ENCODE measurements at places on chromosomes 6 and 20.
A peak's percentile ranks its signal among the peaks of the same experiment; 100 is the strongest.

GRCh38 chr20:62702895-62703852 is 5.5 kb upstream of the NTSR1 start:
- peak; percentile 98 for ATAC-seq

DNA sequence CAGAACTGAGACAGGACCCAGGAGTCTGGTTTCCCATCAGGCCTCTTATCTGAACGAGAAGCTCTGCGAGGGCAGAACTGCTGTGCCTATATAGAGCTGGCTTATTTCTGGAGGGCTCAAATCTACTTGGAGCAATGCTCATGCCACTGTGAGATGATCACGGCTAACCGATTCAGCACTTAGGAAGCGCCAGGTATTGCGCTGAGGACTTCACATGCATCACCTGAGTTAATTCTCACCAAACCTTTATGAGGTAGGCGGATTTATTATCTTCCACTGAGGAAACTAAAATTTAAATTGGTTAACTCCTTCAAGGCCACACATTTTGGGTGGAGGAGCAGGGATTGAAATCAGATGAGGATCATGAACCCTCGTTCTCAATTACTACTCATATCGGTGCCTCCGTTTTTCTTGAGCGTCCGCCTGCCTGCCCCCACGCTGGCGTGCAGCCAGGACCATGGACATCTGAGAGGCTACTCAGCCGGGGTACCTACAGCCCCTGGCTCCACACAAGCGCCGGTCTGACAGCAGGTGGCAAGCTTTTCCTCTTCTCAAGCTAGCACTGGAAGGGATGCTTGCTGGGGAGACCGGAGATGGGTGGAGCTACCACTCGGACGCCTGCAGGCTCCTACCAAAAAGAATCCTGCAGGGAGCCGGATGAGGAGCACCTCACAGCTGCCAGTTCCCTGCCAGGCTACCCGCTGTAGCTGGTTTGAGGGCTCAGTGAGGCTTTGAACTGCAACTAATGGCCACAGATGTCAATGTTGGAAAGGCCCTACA is 1.0 kb upstream of the PCIF1 start:
- peak; percentile 27 for ATAC-seq

DNA sequence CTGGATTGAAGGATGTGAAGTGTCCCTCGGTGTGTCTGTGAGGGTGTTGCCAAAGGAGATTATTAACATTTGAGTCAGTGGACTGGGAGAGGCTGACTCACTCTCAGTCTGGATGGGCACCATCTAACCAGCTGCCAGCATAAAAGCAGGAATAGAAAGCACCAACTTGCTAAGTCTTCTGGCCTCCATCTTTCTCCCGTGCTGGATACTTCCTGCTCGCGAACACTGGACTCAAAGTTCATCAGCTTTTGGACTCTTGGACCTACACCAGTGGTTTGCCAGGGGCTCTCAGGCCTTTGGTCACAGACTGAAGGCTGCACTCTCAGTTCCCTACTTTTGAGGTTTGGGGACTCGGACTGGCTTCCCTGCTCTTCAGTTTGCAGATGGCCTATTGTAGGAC is 220.3 kb upstream of the LRFN2 start:
- ATAC-seq, result no peak

DNA sequence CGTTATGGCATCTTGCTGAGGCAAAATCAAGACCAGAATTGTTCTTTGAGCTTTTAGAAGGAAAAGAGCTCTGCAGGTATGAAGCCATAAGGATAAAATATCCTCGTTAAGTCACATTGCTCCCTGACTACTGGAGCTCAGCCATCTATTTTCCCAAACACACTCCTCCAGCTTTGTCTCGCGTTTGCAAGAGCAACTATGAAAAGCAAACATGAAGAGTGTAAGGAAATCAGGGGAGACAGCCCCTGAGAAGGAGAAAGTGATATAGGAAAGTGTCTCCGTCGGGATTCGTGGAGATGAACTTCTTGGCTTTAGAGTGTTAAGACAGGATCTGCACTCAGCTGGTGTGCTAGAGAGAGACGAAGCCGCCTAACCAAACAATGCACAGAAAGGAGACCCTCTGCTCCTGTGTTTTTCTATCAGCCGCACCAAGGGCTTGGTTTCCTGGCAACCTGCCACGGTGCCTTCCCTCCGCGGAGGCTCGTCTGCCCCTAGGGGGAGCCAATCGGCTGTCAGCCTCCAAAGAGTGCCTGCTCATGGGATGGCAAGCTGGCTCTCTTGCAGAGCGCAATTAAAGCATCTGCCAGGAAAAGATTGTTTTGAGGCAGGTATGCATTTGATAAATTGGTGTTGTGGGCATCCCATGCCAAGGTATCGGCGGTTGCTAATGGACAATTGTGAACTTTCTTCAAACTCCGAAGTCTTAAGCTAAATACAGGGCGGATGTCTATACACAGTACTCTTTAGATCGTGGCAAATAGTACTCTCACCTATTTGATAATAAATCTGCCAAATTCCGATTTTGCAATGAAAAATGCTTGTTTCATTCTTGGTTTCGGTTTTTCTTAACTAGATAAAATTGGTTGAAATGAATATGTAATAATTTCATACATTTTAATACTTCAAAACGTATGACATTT is 603.2 kb downstream of the RNF144B start:
- ATAC-seq, result no peak

DNA sequence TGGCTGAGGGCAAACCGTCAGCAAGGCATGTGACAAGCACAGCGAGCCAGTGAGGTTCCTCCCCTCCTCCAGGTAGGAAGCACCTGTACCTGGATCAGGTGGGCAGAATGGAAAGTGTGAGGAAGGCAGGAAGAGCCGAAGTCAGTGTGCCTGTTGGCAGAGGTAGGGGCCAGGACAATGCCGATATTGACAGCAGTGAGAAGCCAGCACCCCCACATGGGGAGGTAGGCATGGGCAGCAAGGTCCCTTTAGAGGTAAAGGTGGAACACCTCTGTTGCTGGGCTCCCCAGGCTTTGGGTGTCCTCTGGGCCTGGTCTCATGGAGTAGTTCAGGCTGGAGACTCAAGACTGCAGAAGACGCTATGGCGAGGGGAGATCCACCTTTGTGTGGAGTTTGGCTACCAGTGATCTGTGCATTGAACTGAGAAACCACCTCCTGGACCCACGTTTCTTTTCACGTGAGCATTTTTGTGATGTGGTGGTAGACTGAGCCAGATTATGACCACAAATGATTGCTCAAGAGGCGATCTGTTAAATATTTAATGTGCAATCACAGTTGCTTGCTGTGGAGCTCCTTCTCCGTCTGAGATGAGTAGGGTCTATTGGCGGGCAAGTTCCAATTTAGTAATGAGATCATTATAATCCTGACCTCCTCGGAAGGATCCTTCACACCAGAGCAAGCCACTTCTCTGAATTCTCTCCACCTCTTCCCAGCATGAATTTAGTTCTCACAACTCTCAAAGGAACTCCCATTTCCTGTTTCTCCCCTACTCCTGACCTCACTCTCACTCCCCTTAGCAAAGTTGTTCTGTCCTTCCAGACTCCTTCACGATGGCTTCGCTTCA is 174.8 kb downstream of the CDH26 start:
- no peak for ATAC-seq

DNA sequence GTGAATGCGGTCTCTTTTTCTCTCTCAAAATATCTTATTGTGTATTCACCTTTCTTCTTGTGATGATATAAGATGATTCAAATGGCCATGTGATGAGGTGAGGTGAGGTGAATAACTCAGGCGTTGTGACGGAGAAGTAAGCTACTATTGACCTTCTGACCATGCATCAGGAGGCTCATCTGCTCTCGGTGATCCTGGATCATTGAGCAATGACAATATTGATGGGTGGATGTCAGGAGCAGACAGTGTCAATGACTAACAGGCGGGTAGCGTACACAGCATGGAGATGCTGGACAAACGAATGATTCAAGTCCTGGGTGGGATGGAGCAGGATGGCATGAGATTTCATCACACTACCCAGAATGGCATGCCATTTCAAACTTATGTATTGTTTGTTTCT is 119.6 kb downstream of the PXDC1 start:
- no peak for ATAC-seq

- no peak for ATAC-seq
Observed at GRCh38 chr6:116883005-116883404, 6.0 kb downstream of the RFX6 start.

DNA sequence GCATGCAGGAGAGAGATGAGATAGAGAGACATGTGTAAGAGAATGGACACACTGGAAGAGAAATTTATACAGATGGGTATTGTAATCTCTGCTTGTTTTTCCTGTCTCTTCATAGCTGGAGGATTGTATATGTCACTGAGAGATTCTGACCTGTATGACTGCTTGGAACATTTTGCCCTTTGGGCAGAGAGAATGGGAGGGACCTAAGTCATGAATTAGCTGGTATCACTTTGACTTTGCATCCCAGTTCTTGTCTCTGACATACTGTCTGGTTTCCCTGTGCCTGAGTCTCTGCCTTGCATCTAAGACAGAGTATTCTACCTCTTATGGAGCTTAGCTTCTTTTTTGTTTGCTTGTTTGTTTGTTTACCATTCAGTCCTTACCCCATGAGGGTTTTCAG is 37.0 kb upstream of the ASCC3 start:
- peak; percentile 34 for ATAC-seq

DNA sequence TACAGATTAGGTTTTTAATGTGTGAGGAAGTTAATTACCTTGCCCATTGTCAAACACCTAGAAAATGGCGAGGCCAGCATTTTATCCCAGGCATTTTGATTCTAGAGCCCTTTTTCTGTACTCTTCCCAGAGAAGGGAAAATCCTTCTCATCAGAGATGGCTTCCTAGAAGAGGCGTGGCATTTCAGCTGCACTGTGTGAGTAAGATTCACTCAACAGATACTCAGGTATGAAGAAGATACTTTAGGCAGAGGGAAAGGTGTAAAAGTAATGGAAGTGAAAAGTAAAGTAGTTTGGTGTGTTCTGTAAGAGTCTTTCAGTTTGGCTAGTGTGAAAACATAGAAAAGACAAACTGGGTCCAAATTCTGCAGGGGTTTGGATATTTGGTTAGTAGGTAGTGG is 113.8 kb downstream of the MAP3K4 start:
- ATAC-seq, result peak; percentile 86

GRCh38 chr6:85323435-85324040 is 126.3 kb upstream of the NT5E start:
- ATAC-seq, result peak; percentile 45

DNA sequence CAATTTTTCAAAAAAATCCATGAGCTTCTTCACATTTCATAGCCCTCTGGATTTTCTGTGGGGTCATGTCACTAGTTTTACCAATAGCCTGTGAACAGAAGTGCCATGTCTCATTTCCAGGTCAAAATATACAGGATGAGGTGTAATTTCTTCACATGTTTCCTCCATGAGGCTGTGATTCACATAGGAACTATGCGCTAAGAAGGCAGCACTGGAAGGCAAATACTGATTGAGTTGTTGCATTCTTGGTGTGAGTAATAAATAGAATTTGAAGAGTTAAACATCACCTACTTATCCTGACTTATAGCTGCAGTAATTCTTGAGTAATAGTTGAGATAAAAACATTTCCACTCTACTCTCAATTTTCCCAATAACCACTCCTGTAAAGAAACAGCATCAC is 442.3 kb downstream of the HAO1 start:
- ATAC-seq, result no peak

- ATAC-seq, result no peak
Observed at GRCh38 chr6:45420909-45421708, 43.4 kb upstream of the SUPT3H start.

GRCh38 chr20:13865791-13866351 is 81.0 kb downstream of the NDUFAF5 start:
- no peak for ATAC-seq

DNA sequence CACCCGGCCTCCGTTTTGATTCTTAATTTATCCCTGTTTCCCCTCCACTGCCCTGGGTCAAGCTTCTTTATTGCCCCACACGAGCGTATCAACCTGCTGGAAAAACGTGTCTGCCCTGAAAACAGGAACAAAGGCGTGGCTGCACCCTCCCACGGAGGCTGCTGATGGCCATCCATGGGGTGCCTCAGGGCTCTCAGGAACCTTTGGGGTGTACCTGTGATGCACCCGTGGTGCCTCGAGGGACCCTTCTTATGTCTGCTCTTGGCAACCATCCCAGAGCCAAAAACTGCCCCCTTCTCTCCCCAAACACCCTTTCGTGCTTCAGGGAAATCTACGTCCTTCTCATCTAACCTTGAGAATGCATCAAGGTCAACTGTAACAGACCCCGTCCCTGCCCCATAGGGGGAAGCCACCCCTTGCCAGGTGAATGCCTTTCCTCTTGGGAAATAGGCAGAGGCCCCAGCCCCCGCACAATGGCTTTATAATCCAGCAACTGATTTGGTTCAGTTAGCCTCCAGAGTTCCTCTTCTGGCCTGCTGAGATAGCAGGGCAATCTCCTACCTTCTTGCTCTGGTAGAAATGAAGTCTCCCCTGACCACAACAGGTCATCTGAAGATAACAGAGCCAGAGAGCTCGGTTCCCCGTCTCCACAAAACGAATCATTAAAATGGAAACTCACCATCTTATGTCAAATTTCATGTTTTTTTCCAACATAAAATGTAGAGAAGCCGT is 29.4 kb downstream of the PSMG4 start:
- no peak for ATAC-seq

- ATAC-seq, result no peak
Observed at GRCh38 chr20:1468117-1468624, 1.5 kb upstream of the NSFL1C start.

DNA sequence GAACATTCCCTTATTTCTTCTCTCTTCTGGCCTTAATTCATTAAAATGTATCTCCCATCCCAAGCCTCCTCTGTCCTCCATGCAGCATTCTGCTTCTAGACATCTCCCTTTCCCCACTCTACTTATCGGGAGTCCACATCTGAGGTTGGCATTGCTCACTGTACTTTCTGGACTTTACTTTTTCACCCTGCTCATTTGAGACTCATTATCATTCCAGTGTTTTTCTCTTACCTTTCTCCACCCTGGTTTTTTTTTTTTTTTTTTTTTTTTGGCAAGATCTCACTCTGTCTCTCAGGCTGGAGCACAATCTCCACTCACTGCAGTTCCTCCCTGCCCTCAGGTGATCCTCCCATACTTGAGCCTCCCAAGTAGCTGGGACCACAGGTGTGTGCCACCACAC is 4.5 kb downstream of the ENPP3 start:
- ATAC-seq, result no peak

- no peak for ATAC-seq
Observed at GRCh38 chr6:28496099-28496779, 19.4 kb downstream of the GPX6 start.

DNA sequence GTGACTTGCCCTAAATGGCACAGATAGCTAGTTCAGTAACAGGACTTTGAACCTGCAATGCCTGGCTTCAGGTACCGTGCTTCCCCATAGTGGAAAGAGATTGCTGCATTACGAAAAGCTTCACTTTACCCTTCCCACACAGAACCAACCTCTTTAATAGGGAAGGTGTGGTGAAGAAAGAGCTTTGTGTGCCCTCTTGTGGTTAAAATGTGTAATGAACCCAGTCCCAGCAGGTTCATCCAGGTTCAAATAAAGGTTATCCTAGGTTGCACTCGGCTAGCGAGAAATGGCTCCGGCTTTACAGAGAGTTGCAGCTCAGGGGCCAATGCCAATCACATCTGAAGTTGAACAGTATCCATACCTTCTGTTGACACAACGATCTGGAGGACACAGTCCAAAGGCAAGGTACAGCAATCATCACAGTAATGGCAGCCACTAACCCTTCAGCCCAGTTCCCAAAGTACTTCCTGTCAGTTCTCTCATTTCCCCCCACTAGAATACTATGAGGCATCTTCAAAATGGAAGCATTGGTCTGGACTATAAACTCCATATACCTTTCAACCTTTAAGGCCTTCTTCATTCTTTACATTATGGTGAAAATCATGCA is 3.0 kb downstream of the DEFB115 start:
- no peak for ATAC-seq
